ENCODE measurements at places on chromosomes 6 and 20.

GRCh38 chr6:3284436-3284876 lies 25.7 kb downstream of the PSMG4 start:
- no peak for DNase-seq

DNA sequence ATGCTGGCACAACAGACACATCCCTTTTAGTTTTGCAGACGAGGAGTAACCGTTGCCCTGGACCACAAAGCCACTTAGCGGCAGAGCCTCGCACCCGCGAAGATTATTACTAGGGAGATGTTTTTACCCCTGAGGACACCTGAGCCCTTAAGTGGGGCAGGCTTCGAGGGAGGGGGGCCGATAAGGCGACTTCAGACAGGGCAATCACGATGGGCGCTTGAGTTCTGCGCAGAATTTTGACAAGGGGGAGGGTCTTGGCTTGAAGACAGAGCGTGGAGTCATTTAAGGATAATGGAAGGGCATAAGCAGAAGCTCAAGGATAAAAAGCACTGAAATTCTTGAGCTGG lies 650 bp upstream of the TTK start:
- peak; percentile 66 for DNase-seq

DNA sequence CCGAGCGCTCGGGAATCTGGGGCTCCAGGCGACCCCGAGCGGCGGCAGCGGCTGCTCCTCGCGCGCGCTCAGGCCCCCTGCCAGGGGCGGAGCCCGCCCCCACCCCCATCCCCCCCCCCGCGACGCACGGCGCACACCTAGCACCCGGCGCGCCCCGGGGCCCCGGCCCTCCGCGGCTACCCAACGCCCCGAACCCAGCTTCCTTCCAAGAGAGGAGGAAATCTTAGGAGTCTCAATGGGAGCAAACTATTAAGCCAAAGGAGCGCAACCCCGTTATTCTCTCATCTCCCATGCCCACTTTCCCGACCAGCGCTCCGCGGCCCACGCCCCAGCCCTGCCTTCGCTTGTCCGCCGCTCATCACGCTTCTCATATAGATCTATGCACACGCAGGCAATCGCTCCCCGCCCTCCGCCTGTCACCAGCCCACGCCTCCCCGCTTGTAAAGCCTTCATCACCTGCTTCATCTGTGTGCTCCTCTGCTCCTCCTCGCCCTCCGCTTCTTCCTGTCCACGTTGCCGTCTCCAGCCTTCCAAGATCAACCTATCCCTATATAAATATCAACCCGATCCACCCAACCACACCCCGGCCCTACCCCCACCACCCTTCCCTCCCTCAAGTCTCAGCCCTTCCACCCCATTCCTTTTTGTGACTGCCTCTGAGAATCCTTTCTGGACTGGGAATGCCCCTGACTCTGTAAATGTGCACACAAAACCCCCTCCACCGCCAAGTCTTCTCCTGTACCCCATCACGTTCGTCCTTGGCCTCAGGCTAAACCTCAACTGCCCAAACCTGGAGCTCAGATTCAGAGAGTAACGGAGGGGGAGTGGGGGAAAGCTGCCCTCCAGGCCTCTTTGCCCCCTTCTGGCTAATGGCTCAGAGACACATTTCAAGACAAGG lies at the start of gene DLK2:
Gene DLK2 (minus strand): TSS at position 18 of the 898 bp plus-strand sequence. CDS start 723 bp downstream, outside the sequence.
- DNase-seq = peak; percentile 42

- no peak for DNase-seq
These were observed 55.2 kb downstream of the DTNBP1 start for GRCh38 chr6:15607603-15608002.

- DNase-seq = no peak
These were observed 38.3 kb downstream of the FAM120B start for GRCh38 chr6:170344631-170345576.

GRCh38 chr6:91476000-91476399 lies 889.1 kb upstream of the MAP3K7 start:
- DNase-seq = no peak

- no peak for DNase-seq
These were observed 25.3 kb upstream of the TTPAL start for GRCh38 chr20:44450281-44450889.

DNA sequence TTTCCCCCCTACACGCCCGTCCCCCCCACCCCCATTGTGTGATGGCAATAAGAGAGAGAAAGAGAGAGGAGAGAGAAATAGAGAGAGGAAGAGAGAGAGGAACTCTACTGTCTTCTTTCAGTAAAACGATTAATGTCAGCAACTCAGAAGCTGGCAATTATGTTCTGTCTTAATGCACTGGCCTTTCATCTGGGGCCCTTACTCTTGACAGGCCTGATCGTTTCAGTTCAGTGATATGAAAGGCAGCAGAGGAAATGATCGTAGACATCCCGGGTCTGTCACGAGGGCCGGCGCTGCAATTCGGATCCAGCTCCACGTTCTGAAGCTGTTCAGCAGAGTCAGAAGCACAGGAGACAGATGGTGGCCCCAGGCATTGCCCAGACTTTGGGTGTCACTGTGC lies 308.9 kb downstream of the ZNF217 start:
- no peak for DNase-seq

- DNase-seq = no peak
These were observed 2.7 kb upstream of the TRERF1 start for GRCh38 chr6:42454428-42454791.

- no peak for DNase-seq
These were observed 5.7 kb upstream of the RBPJL start for GRCh38 chr20:45300961-45301360.

GRCh38 chr20:49539481-49540231 lies 28.3 kb downstream of the PTGIS start:
- DNase-seq = no peak

DNA sequence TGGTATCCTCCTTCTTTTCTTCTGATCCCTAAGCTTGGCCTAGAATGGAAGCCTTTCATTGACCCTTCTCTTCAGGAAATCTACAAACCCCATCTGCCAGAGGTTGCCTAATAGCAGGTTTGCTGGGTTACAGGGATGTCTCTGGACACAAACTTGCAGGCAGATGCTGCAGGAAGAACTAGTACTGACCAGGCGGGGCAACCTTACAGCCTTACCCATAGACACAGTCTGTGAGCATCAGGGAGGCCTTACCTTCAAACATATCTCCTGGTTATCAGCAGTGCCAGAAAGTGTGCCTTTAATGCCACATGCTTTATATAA lies 2.6 kb downstream of the SCUBE3 start:
- no peak for DNase-seq

DNA sequence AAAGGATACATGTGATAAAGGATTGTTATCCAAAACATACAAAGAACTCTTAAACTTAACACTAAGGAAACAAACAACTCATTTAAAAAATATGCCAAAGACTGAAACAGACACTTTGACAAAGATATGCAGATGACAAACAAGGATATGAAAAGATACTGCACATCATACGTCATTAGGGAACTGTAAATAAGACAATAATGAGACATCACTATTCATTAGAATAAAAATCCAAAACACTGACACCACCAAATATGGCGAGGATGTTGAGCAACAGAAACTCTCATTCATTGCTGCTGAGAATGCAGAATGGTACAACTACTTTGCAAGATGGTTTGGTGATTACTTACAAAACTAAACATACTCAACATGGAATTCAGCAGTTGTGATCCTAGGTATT lies 156.5 kb upstream of the FOXA2 start:
- DNase-seq = no peak

DNA sequence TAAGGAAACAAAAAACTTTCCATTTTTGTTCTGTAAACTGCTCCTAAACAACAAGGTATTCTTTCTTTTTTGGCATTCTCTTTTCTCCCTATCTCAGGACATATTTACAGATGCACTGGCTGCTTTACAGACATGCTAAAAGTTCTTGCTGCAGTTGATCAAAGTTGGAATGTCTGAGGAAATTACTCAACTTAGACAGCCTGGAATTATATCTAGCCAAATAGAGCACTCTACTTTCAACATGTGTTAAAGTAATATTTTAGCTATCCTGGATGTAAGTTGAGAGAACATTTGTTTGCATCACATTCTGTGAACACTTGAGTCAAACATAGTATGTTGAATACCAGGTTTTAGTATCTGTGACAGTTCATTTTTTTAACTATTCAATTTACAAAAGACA lies 24.8 kb downstream of the TASP1 start:
- no peak for DNase-seq

GRCh38 chr20:62918147-62918546 lies 8.2 kb downstream of the DIDO1 start:
- no peak for DNase-seq

GRCh38 chr6:111280445-111280955 lies 193.2 kb downstream of the SLC16A10 start:
- no peak for DNase-seq

GRCh38 chr6:85490516-85491248 lies 40.8 kb downstream of the NT5E start:
- DNase-seq = no peak

- DNase-seq = no peak
These were observed 56.8 kb upstream of the KIF13A start for GRCh38 chr6:18044108-18044783.

DNA sequence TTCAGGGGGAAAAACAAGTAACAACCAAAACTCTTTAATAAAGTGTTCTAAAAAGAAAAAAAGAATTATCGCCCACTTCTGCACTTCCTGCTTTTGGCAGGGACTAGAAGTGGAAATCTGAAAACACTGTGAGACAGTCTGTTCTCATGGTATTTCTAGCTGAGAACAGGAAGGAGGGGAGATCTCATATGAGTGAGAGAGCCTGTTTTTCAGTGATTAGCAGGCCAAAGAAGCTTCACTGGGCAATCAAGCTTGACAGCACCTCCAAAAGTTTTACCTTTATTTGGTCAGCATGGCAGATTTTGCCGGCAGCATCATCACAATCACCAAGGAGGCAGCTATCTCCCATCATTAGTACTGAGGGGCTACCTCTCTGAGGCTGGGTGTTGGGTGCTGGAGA lies 79.5 kb upstream of the ATXN1 start:
- DNase-seq = no peak

Data from DMS79 treated with DMSO at 0.1 percent for 48 hours (cell line).